ENCODE measurements at places on chromosomes 7 and 10.

- no peak for DNase-seq
These were observed 501.8 kb downstream of the GATA3 start for GRCh38 chr10:8556321-8556720.

- DNase-seq = no peak
These were observed 1377.4 kb downstream of the XPNPEP1 start for GRCh38 chr10:108545921-108546320.

- DNase-seq = no peak
These were observed 4.9 kb upstream of the SCD start for GRCh38 chr10:100341953-100342626.

DNA sequence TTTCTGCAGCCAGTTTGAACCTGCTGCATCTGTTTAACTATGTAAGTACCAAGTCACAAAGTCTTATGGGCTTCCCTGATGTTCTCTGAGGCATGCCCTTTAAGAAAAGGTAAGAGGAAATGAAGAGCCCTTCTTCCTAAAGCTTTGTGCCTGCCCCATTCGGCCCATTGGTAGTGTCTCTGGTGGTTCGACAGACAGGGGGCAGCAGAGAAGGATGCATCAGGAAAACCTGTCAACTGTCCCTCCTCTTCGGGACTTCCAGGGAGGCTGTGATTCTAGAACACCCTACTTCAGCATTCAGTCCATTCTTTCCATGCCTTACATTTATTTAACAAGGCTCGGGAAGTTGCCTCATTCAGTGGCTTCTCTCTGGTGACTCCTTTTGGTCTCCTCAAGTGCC, 1.9 kb upstream of the SFRP4 start:
- DNase-seq = no peak

DNA sequence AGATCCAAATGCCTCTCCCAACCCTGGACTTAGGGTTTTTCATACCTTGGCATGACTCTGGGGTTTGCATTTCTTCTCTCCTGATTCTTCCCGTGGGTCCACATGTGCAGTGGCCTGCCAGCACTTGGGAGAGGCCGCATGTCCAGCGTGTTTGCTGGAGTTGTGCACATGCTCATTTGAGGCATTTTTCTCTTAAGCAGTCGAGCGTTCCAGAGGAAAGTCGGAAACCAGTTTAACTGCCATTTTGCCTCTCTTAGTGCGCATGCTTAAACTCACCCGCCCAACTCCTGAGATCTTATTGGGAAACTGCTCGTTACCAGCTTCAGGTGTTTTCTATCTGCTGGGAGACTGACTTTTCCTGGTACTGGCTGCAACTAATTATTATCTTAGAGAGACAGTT, 888.4 kb upstream of the PHF14 start:
- no peak for DNase-seq

All from mucosa of descending colon (tissue), 3 donors.